ENCODE measurements at places on chromosomes 1 and 21.

DNA sequence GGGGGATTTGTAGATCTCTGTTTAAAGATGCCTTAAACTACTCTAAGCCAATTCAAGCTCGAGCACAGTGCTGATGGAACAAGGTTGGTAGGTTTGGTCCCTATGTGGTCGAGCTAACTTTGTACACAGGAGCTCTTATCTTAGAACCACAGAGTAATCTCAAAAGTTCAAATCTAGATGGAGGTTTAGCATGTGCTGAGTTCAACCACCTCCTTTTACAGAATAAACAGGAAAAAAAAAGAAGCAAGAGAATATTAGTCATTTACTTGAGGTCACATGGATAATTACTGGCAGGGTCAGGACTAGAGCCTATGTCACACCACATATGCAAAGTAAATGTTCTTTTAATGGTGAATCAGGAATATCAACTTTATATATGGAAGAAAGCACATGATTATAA, 86.2 kb downstream of the DTL start:
- DNase-seq, result peak; percentile 47

- peak; percentile 3 for DNase-seq
Observed at GRCh38 chr21:30434033-30434631, 4.1 kb downstream of the KRTAP13-4 start.

GRCh38 chr21:46368533-46369285, 44.8 kb downstream of the PCNT start:
- DNase-seq, result peak; percentile 37

GRCh38 chr1:22452481-22452957, 868 bp downstream of the ZBTB40 start:
- DNase-seq, result no peak

DNA sequence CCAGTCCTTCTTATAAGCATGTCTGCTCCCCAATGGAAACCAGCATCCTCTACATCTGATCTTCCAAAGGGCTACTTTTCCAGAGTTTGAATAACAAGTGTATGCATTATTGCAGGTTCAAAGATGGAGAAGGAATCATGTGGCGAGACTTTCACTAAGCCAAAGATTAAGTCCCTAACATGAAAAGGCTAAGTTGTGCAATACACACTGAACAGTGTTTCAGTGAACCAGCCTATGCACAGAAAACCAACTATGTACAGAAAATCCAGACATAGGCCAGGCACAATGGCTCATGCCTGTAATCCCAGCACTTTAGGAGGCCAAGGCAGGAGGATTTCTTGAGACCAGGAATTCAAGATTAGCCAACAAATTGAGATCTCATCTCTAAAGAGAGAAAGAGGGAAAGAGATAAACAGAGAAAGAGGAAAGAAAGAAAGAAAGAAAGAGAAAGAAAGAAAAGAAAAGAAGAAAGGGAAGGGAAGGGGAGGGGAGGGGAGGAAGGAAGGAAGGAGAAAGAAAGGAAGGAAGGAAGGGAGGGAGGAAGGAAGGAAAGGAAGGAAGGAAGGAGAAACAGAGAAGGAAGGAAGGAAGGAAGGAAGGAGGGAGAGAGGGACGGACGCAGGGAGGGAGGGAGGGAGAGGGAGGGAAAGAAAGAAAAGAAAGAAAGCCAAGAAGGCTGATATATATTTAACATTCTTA, 181.7 kb downstream of the LTN1 start:
- DNase-seq, result no peak

DNA sequence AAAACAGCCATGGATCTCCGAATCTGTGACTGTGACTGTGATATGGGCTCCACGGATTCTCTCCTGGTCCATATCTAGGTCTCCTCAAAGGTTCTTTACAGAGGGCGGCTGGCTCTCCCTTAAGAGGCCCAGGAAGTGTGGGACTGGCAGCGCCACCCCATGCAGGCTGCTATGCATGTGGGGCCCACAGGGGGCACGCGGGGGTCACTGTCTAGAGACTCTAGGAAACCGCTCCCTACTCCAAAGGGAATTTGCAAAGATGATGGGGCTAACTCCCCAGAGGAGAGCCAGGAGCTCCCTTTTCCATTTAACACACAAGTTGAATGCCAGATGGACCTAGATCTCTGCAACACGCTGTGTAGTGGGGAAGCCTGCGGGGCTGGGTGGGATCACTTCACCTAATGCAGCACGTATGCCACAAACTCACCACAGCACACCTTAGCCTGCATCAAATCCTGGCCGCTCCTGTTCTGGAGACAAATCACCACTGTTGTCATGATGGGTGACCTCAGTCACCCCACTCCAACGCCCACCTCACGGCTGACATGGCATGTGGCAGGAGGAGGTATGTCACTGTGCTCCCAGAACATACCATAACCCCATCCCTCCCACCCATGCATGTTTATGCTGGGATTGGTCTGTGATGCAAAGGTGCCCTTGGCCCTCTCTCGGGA, 61.7 kb downstream of the SLC45A1 start:
- DNase-seq, result no peak

DNA sequence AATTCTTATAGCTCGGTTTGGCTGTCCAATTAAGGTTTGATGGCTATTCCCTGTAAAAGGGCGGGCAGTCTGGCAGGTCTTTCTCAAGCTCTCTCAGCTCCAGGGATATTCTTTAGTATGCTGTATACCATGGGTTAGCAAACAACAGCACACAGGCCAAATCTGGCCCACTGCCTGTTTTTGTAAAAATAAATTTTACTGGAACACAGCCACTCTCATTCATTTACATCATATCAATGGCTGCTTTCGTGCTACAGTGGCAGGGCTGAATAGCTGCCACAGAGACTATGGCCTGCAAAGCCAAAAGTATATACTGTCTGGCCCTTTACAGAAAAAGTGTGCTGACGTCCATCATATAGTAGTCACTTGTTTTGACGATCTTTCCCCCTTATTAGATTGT, 32.0 kb downstream of the MACO1 start:
- DNase-seq, result no peak

- DNase-seq, result no peak
Observed at GRCh38 chr1:155003766-155004351, 1.3 kb downstream of the ZBTB7B start.

DNA sequence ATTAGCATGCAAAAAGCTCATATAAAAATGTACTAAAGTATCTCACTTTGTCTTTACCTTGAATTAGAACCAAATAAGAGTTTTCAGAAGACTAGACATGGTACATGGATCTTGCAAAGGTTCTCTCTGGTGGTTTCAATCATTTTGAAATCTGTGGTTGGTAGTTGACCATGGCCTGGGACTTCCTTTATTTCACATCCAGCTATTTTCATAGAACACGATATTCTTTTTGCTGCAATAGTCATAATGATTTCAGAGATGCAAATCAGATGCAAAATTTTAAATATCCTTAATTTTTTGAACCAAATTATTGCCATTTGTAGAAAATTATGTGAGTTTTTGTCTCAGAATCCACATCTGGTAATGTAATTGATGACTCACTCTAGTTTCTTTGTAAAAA, 375.1 kb upstream of the ZP4 start:
- DNase-seq, result no peak

Measured in hematopoietic multipotent progenitor cell (in vitro differentiated cells).